ENCODE measurements at places on chromosomes 11 and 22.
A peak's percentile ranks its signal among the peaks of the same experiment; 100 is the strongest.

GRCh38 chr11:123580557-123581275, 73.7 kb downstream of the SCN3B start:
- peak; percentile 12 for DNase-seq

DNA sequence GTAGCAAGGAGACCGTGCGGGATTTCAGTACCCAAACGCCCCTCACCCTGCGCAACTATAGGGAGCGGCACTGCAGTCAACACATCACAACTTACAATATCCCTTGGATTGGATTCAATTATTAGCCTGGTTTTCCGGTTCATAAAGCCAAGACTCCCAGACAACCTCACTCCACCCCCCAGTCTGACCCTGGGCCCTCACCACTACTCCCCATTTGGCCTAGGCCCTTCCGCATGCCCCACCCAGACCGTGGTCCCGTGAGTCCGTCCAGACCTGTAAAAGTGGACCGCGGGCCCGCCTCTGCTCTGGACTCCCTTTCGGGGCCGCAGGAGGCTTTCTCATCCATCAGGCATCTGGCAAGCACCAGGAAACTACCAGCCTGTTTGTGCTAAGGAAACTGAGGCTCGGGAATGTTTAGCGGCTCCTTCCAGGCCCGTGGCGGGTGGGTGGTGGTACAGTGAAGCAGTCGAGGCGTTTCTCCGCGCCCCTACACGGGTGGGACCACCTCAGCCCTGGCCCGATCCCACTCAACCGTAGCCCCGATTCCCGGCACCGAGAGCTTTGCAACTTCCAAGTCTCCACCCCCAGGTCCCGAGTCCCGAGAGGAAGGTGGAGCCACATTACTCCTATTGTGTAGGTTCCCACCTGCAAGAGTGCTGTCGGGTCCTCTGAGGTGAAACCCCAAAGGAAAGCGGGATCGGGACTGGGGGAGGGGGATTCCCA, 679 bp upstream of the DPP3 start:
- DNase-seq = no peak

- DNase-seq = no peak
Measured at GRCh38 chr22:31287818-31288495, 4.3 kb downstream of the PIK3IP1 start.

DNA sequence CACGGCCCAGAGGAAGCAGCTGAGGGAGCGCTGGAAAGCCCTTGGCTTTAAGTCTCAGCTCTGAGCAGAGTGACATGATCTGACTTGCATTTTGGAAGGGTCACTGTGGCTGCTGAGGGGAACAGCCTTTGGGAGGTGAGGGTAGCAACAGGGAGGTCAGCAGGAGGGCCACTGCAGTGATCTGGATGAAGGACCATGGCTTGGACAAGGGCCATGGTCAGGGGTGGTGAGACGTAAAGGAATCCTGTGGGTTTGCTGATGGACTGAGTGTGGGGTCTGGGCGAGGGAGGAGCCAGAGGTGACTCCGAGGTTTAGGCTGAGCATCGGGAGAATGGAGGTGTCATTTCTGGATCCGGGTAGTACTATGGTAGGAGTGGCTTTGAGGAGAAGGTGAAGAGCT, 33.3 kb downstream of the SGSM3 start:
- no peak for DNase-seq

DNA sequence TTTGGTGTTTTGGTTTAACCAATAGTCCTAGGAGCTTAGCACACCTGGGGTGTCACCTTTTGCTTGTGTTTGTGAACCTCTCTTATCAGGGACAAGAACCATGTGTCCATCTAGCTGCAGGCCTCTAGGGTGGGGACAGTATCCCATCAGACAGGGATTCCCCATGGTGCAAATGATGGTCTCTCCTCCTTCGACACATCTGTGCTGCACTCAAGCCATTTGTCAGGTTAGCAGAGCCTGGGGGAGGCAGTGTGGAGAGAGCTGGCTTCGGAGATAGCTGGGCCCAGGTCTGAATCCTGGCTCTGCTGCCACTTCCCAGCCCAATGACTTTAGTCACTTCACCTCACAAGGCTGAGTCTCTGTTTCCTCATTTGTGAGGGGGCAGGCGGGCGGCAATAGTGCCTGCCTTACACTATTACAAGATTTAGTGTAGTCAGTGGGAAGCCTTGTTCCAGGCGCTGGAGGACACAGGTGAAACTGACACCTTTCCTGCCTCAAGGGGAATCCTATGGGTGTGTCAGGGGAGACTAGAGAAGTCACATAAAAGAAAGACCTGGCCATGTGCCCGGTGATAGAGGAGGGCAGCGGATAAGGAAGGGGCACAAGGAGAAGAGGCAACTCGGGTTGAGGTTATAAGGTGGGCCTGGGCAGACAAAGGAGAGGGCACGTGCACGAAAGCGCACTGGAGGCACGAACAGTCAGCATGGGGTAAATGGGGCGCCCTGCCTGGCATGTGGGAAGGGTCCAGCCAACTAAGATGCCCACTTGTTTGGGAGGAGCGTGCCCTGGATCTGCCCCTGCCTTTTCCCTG, 12.6 kb downstream of the KLHL35 start:
- no peak for DNase-seq

DNA sequence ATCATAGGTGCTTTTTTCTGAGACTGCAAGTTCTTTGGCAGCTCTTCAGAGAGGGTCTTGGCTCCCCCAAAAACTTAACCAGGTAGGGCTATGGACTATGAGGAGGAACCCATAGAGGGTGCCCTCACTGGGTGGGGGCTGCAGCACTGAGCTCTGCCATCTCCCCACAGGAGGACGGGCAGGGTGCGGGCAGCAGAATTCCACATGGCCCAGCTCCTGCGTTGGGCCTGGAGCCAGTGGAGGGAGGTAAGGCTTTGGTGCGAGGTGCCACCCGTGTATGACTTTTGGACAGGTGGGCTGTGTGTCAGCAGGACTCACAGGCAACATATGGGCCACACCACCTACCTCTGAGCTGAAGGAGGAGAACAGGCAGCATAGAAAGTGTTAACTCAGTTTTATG, 58.4 kb downstream of the PISD start:
- no peak for DNase-seq

GRCh38 chr11:16959602-16960001, 54.6 kb downstream of the PLEKHA7 start:
- DNase-seq = no peak

GRCh38 chr11:130999992-131000770, 83.9 kb upstream of the SNX19 start:
- no peak for DNase-seq

DNA sequence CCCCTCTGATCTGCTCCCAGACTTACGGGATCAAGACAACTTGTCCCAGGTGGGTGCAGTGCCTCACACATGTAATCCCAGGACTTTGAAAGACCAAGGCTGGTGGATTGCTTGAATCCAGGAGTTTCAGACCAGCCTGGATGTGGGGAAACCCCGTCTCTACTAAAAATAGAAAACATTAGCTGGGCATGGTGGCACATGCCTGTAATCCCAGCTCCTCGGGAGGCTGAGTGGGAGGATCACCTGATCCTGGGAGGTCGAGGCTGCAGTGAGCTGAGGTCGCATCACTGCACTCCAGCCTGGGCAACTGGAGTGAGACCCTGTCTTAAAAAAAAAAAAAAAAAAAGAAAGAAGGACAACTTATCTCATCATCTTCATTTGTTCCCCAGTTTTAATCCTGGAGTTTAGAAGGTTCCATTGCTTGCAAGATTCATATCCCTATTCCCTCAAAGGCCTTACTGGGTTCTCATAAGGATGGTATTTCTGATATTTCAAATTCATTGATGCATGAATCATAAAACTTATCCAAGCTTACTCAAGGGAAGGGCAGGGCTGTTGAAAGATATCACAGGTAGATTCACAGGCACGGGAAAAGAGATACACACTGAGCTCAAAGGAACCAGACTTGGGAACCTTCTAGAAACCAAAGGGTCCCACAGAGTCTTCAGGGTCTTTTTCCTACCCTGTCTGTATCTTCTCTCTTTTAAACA, 14.6 kb downstream of the ENDOD1 start:
- no peak for DNase-seq

DNA sequence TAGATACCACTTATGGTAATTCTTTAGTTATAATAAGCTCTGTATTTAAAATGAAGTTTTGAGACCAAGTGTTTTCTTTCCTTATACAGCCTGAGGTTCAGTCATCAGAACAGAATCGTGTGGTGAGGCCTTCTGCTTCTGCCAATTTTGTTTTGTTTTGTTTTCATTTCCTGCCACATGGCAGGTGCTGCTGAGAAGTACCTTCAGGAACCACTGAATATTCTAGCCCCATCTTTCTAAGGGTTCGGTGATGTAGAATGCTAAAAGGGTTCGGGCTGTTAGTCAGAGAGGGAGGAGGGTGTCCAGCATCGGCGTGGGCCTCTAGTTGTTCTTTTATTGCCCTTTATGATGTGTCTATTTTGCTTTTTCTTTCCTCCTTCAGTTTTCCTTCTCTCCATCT, 25.8 kb downstream of the TNRC6B start:
- DNase-seq = no peak

DNA sequence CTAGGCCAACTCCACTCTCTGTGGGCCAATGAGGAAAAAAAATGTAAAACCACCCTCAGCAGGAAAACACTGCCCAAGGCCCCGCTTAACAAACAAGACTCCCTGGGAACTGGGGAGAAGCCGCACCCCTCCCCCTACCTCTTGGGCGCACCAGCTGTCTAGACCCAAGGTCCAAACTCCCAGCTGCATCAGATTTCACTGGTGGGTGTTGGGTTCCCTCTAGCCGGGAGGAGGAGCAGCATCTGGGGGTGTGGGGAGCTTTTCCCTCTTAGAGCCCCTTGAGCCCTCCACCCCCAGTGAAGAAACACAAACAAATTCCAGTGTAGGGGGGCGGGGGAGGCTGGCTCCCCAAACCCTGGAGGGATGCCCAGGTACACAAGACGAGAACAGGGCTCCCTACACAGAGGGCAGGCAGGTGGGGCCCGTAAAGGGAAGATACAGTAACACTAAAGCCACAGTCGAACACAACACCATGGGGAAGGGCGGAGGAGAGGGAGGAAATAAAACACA, 64.9 kb downstream of the NECTIN1 start:
- no peak for DNase-seq

DNA sequence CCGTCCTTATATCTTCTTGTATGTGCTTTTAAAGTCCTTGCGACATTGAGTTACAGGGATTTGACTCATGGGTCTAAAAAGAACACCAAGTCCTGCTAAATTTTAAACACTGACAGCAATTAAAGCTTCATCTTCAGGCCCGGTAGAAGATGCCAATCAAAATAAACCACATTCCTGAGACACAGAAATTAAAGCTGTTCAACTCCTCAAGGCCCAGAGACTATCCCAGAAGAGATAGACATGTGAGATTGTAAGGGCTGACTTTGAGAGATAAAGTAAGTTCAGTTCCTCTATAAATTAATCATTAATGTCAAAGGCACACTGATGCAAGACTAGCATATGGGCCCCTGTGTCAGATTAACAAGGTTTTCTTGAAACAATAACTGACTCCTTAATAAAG, 49.8 kb downstream of the OSBPL5 start:
- DNase-seq = no peak

DNA sequence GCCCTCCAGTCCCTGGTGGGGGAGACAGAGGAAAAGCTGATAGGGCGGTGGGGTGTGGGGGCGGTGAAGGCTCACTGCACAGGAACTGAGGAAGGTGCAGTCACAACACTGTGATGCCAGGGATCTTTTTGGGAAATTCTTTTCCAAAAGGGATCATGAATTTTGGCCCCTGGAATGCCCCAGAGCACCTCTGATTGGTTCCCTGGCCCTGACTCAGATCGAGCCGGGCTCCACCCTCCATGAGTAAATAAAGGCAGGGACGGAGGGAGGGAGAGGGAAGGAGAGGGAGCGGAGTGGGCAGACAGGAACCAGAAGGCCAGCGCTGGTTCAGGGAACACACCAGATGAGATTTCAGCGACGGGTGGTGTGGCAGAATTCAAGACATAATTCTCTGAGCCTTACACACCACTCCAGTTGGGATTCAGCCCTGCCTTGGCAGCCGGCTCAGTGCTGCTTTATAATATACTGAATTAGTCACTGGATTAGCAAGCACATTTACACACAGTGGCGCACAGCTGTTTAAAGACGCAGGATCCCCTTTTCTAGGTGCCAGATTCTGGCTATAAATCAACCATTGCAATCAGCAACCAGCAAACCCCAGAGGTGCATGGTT, 80.3 kb downstream of the ETS1 start:
- no peak for DNase-seq

GRCh38 chr11:126210871-126211235, 597 bp downstream of the RPUSD4 start:
- no peak for DNase-seq

- no peak for DNase-seq
Measured at GRCh38 chr11:84819537-84819936, 807.6 kb downstream of the DLG2 start.

DNA sequence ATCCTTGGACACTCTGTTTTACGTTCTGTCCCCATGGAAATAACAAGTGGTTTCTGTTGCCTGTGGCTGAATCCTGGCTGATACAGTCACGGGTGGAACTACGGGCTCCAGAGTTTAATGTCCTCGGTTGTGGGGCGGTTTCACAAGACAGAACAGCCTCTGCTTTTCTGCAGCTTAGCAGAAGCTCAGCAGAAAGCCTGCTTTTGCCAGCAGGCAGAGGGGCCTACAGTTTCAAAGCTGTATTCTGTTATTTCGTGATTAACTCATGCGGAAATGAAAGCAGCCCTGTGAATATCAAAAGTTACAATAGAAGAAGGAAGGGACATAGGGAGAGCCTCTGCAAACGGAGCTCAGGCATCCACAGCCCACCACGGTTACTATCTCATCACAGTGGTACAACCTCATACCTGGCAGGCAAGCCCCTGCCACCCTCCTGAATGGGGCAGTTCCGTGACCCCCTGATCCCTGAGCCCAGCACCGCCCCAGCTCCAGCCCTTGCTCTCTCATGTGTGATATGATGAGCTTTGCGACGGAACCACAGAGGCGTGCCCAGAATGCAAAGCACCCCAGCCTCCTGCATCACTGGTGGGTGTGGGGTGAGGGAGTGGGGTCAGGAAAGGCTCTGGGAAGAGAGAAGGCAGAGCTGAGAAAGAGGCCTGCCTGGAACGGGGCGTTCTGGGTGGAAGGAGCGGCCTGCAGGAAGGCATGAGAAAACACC, 360.6 kb downstream of the BRD1 start:
- DNase-seq = no peak

DNA sequence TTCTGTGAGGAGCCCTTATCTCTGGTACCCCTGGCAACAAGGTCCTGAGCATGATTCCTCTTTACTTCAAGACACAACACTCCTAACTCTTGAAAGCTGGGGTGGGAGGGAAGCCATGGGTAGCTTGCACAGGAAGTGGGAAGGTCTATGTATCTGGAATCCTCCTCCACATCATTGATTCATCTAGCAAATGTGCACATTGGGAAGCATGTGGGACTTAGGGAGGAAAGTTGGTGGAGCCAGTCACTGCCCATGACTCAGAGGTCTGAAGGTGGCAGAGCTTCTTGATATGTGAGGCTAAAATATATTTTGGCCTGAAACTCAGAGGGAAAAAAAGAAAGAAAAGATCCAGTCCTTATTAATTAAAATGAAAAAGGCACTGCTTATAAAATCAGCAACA, 1000.9 kb downstream of the DLG2 start:
- DNase-seq = no peak

GRCh38 chr11:15845261-15845660, 511.1 kb downstream of the SOX6 start:
- no peak for DNase-seq
